Fibroblast of the conjunctiva (primary cell): ENCODE measurements at places on chromosomes 6 and 20.
A peak's percentile ranks its signal among the peaks of the same experiment; 100 is the strongest.

GRCh38 chr6:128599036-128599435 is 78.6 kb upstream of the PTPRK start:
- DNase-seq, result no peak

- peak; percentile 75 for DNase-seq
These were observed 14.3 kb upstream of the EPM2A start for GRCh38 chr6:145749632-145750031.

- peak; percentile 84 for DNase-seq
These were observed 11.7 kb upstream of the ID1 start for GRCh38 chr20:31593221-31594001.

DNA sequence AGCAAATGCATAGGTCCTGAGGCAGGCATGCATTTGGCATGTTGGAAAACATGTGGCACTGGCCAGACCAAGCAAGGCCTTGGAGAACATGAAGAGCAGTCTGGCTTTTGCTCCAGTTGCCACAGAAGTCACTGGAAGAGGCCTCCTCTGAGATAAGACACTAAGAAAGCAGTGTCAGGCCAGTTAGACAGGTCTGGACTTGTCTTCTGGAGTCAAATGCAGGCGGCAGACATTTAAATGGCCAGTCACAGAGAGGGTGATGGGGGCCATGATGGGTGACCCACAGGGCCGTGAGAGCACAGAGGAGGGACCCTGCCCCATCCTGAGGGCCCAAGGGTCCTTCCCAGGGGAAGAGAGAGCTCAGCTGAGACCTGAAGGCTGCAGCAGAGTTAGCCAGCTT is 26.7 kb upstream of the ADA start:
- no peak for DNase-seq

DNA sequence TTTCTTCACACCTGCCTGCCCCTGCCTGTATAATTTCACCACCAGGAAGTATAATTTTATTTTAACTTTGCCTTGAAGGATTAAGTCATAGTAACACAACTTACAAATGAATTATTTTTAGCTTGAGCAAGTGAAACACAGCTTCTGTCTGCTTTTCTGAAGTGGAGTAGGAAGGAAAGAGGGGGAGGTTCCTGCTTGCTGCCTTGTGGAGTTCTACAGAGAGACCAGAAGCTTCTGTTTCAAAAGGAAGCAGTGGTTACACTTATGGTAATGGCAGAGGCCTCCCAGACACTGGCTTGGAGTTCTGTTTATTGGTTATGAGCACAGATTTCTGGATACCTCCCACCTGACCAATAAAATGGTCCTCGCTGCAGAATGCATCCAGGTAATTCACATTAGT is 159.6 kb downstream of the TMEM200A start:
- no peak for DNase-seq

DNA sequence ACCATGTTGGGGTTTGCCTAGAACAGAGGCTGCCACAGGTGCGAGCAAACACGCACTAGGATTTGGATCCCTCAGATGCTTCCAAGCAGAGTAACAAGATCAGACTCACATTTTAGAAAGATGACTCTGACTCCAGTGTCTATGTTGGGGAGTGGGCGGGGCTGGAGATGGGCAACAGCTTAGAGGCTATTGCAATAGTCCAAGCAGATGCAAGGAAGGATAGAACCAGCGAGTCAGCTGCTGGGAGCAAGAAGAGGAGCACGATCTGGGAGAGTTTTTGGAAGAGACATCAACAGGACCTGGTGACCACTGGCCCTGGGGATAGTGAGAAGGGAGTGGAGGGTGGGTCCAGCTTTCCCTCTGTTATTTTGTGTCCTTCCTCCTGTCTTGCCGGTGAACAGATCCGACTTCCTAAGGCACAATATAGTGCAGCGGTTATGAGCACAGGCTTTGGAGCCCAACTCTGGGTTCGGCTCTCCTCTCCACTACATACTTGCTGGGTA is 52.7 kb downstream of the FGD2 start:
- no peak for DNase-seq

DNA sequence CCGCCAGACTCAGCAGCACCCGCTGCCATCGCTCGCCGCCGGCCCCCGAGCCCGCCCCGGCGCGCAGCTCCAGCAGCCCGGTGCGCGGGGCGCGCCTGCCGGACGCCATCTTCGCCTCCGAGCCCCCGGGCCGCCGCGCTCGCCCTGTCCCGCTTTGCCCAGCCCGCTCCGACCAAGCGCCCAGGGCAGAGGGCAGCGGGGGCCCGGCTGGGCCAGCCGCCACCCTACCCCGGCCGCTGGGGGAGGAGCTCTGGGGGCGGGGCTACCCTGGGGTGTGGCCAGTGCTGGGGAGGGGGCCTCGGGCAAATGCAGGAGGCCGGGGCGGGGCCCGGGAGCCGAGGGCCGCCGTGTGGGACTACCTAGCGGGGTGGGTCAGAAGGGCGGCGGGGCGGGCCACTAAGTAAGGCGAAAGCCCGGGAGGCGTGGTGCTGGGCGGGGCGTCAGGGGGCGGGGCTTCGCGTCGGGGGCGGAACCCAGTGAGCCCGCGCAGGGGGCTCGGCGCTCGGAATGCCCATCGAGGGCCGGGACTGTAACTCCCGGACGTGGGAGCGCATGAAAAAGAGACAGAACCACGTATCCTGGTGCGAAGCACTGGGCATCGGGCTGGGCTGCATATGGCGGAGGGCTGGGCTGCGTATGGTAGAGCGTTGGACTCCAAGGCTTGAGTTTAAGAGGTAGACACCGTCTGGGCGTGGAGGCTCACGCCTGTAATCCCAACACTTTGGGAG is at the start of gene SNTA1:
SNTA1 (minus strand) TSS at position 252 of the 728 bp plus-strand sequence; CDS start at position 109, 143 bp downstream.
- peak; percentile 60 for DNase-seq

DNA sequence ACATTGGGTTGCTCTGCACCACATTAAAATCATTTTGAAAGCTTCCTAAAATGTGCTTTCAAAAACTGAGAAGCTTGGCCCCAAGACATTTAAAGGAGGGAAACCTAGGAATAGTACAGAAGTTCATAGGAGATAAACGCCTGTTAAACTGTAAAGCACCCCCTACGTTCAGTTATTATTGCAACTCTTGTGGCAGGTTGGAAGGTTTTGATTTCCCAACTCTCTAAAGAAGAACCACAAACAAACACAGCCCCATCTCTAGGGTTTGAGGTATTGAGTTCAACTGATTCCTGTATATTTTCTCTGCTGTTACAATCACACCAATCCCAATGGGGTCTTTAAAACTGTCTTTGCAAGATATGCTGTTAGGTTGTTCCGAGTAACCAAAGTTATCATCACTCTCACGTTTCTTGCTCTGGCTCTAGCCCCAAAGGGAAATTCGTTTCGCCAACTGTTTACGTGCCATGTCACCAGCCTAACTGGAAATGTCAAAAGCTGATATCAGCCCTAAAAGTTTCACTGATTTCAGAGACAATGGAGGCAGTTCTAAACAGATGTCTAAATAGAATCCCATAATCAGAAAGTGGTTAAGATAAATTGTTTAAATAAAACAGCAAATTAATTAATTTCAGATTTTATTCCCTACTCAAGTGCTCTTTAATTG is 12.1 kb downstream of the TFAP2A start:
- no peak for DNase-seq

DNA sequence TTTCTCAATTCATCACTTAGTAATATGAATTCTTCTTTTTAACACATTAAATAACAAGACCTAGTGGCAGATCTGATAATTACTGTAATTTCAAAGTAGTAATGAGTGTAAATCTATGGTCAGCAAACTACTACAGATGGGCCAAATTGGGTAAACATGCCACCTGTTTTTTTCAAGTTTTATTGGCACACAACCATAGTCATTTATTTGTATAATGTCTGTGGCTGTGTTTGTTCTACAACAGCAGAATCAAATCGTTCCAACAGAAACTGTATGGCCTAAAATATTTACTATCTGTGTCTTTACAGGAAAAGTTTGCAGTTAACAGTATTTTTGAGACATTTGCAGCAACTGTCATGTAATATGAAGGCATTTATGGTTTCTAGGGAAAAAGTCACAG is 86.1 kb upstream of the EYA2 start:
- no peak for DNase-seq

GRCh38 chr20:12014736-12015135 is 97.0 kb downstream of the BTBD3 start:
- no peak for DNase-seq

DNA sequence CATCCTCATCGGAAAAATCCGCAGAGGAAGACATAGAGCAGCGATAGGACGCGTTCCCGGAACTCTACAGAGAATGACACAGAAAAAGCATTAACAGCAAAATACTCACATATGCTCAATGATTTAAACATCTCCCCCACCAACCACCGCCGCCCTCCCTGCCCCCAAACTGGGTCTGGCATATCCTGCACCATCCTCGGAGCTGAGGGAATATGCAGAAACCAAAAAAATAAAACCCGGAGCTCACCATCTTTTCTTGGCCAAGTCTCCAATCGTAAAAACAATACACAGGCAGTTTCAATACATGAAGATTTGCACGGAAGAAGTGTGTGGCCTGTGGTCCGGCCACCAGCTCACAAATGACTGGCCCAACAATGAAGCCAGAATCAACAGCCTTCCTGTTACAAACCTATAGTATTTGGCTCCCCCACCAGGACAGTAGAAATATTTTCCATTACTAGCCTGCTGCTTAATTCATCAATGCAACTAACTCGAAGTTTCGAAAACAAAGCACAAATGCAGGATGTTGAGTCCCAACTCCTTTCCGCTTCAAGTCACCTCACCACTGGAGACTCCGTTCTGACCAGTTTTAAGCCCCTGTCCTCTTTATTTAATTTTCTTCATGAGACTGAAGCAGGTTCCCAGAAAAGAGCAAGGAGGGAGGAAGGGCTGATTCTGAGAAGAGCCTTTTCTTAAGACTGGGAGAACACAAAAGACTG is 103.2 kb upstream of the BEND6 start:
- peak; percentile 86 for DNase-seq

DNA sequence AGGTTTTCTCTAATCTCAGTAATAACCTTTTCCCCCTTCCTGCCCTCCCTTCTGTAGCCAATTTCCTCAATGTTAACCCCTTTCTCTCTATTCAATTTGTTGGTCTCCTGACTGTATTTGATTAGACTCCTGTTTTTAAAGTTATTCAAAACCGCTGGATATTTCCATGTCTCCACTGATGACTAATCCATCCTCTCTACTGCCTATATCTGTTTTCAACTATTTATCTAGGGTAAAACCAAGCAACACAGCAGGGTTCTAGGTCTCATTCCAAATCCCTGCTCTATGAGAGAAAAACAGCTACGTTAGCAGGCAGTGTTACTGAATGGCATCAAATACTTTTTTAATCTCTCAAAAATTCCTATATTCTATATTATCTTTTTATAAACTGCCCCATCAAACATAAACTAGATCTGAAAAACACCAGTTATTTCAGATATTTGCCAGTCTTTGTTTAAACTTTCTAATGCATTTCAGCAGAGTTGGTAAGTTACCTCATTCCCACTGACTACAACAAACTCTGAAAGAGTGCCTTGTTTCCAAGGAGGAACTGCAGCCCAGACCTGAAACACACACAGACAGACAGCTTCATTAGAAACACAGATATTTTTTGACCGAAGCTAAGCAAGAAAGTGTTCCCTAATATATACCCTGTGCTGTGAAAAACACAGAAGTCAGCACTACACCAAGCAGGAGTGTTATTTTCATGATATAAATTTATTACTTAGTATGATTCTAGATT is 8.2 kb downstream of the RTN4IP1 start:
- peak; percentile 36 for DNase-seq

DNA sequence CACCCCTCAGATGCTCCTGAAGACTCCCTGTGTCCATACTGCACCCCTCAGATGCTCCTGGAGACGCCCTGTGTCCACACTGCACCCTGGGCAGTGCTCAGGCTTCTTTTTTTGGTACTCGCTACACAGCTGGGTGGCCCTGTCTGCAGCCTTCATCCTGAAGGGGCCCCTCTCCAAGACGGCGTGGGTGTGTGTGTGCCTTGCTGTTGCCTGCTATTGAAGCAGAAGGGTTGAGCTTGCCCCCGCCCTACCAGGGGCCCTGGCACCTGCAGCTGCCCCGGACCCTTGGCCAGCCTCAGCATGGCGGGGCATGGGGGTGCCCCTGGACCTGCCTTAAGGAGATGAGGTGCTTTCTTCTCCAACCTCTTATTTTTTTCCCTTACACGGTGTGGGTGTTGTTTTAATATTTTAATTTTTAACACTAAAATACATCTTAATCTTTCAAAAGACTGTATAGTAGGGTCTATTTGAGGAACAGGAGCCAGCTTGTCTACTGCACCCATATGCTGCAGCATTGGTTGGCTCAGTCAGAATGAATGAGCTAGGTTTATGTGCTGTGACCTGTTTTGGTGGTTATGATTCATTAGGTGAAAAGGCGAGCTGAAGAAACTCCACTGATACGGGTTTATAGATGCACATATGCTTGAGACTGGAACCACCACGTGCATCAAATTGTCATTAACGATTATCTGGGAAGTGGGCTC is 135.9 kb downstream of the AGPAT4 start:
- DNase-seq, result no peak

- DNase-seq, result no peak
These were observed 347.2 kb downstream of the TAF4 start for GRCh38 chr20:61718361-61719005.

- DNase-seq, result no peak
These were observed 228.0 kb downstream of the CLVS2 start for GRCh38 chr6:123224077-123224476.

GRCh38 chr6:117264692-117265409 is 507 bp upstream of the VGLL2 start:
- no peak for DNase-seq

GRCh38 chr20:47765691-47766594 is 19.3 kb downstream of the SULF2 start:
- no peak for DNase-seq

- DNase-seq, result no peak
These were observed 22.8 kb upstream of the GCLC start for GRCh38 chr6:53567701-53568100.

- no peak for DNase-seq
These were observed 258.5 kb upstream of the CDH4 start for GRCh38 chr20:60993433-60994044.

DNA sequence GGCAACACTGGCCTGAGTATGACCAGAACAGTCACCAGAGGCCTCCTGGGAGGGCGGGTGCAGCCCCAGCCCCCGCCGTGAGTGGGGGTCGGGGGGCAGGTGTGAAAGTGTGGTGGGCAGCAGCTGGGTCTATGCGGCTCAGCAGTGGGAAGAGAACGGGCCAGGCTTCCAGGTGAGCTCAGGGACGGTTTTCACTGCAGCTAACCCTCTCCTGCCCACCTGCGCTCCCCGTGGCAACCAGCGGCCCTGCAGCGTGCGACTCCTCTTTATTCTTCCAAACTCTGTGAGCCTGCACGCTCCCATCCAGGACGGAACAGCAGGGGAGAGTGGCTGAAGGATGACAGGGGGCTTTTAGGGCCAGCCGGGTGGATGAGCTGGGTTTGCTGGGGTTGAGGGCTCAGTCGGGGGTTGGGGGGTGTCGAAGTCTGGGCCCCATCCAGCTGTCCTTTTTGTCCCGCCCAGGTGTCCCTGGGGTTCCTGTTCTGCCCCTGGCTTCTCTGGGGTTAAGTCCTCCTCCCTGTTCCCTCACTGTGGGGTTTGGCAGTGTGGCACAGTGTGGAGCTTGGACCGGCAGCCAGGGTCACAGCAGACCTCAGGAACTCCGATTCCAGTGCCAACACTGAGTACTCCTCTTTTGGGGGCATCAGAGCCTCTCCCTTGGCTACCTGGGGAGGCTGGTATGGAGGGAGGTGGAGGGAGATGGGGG is 859 bp upstream of the BIRC7 start:
- DNase-seq, result no peak
